ENCODE measurements at places on chromosomes 11 and 22.

GRCh38 chr11:65549096-65549495 is 9.1 kb downstream of the LTBP3 start:
- DNase-seq: no peak

GRCh38 chr11:134517621-134518293 is 105.7 kb upstream of the B3GAT1 start:
- DNase-seq: no peak

GRCh38 chr11:83007909-83008580 is 63.7 kb downstream of the RAB30 start:
- DNase-seq: no peak

DNA sequence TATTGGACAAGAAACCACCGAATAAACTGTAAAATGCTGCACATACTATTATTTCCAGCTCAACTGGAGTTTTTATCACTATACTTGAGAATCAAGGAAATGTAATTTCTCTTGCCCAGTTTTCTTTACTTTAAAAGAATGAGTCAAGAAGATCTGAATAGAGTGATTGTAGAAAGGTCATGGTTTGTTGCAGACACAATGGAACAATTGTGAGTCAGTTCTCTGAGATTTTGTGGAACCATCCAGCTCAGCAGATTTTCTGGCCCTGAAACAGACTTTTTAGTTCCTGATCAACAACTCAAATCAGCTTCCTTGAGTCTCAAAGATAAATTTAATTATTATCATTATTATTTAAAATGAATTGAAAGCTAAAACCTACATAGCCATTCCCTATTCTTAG is 1.3 kb downstream of the TCN1 start:
- DNase-seq: no peak

DNA sequence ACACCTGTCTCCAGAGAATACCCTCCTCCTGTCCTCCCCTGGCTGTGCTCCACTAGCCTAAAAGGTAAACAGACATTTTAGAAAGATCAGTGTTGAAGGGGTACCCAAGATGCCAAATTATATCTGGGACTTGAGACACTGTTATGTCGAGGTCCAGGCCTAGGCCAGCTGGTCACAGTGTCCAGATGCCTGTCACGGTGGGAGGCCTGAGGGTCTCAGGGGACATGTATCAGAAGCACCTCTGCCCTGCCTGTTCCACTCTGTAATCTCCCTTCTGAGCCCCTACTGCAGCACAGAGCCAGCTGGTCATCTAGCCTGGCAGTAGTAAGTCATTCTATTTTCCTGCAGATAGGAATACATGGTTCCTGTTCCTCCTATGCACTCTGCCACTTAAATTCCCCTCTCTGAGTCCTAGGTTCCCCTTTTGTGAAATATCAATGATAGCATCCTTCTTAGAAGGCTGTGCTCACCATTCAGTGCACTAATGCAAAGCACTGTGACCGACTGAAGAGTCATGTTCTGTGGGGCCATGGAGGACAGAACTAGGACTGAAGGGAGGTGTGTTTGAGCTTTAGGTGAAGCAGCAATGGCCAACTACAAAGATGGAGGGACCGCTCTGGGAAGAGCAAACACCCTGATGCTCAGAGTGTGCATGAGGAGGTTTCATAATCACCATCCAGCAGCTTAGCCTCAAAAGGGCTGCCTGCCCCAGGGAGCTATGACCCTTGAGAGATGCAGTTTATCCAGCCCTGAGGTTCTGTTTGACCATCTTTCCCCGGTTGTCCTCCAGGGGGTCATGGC is 44.8 kb upstream of the TUB start:
- no peak for DNase-seq

DNA sequence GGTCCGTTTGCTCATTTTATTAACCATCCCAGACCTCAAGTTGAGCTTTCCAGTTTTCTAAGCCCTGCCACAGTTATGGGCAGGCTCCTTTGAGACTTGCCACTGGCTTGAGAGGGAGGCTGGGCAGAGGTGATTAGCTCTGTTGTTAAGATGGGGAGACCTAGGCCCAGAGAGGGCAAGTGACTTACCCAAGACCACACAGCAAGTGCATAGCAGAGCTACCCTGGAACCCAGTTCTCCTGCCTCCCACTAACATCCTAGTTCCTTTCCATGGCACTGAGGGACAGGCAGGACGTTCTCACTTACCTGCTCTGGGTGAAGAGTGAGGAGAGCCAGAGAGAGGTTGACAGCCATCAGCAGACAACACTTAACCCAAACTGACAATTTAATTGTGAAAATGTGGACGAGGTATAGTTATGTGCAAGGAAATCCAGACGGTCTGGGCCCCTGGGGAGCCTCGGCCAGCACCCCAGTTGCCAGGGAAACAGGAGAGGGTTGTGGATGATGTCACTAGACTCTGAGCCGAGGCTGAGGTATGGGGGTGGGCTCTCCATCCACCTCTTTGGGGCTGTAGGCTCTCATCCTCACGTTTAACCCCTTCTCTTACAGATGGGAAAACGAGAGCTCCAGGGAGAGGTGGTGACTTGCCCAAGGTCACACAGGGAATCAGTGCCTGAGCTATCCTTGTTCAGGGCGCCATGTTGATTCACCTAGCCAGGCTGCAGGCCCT is 12.3 kb upstream of the WNT11 start:
- no peak for DNase-seq

DNA sequence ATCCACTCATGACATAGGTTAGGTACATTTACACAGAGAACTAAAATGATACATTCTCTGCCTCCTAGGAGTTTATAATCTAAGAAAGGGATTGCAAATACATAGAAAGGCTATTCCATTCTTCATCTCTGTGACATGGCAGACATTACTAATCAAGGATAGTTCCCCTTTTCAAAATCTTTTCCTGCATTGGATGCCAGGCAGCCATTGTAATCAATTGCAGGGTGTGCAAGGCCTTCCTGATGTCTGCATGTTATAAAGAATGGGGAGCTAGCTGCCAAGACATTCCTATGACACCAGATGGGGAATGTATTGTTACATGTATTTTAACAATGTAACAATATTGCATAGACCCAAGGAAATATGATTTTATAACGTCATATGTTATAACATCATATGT is 82.0 kb downstream of the KIRREL3 start:
- no peak for DNase-seq

- DNase-seq: no peak
These were observed 15.7 kb downstream of the GLB1L2 start for GRCh38 chr11:134347441-134347840.

GRCh38 chr11:120523196-120523595 is 11.6 kb downstream of the GRIK4 start:
- DNase-seq: no peak

GRCh38 chr22:19120829-19121630 is 1.2 kb downstream of the DGCR2 start:
- DNase-seq: no peak

GRCh38 chr11:95674657-95675358 is 114.8 kb downstream of the FAM76B start:
- DNase-seq: no peak

DNA sequence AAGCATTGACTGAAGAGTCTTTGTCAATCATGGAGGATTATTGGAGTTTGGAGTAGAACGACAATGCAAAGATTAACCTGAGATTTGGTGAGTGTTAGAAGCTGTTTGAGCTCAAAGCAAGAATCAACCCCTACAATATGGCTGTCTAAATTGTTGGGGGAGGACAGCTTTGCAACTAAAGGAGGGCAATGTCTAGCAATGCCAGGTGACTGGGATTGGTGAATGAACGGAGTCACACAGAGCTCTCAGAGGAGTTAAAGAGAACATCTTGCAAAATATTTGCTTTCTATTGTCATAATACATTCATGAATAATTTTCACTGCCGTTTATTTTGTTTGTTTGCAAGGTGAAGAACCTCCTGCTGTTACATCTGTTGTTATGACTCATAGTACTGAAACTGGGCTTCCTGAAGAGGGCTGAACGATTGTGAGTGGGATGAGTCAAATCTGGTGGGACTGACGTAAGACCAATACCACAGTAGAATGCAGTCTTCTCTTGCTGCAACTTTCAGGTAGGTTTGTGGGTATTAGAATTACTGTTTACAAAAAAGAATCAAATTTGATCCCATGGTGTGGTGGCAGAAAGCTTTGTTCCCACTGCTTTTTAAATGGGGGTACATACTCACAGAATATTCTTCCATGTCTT is 281.9 kb downstream of the CADM1 start:
- DNase-seq: peak; percentile 20

GRCh38 chr22:37044634-37045625 is 6.6 kb upstream of the KCTD17 start:
- DNase-seq: no peak

- DNase-seq: no peak
These were observed 19.1 kb downstream of the CABIN1 start for GRCh38 chr22:24030186-24030702.

GRCh38 chr22:27226666-27227065 is 569.3 kb downstream of the MIAT start:
- DNase-seq: no peak

- DNase-seq: no peak
These were observed 13.1 kb downstream of the MRGPRG start for GRCh38 chr11:3205261-3206155.

All from effector memory CD8-positive, alpha-beta T cell (primary cell).